ENCODE measurements at places on chromosomes 16 and 17.

GRCh38 chr17:55264278-55264644, 499 bp upstream of the HLF start:
- peak; percentile 73 for DNase-seq

DNA sequence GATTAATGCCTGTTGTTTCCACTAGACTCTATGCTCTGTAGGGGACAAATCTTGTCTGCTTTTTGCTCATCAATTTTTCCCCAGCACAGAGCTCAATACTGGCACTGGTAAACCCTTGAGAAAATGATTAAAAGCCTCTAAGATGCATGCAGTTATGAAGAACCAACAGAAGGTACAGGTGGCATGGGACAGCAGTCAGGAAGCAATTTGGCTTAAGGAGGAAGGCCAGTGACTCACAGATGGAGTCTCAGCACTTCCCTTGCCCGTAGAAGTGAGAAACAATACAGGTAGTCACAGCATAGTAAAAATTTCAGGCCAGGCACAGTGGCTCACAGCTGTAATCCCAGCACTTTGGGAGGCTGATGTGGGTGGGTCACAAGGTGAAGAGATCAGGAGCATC, 504.7 kb upstream of the RBFOX1 start:
- no peak for DNase-seq

DNA sequence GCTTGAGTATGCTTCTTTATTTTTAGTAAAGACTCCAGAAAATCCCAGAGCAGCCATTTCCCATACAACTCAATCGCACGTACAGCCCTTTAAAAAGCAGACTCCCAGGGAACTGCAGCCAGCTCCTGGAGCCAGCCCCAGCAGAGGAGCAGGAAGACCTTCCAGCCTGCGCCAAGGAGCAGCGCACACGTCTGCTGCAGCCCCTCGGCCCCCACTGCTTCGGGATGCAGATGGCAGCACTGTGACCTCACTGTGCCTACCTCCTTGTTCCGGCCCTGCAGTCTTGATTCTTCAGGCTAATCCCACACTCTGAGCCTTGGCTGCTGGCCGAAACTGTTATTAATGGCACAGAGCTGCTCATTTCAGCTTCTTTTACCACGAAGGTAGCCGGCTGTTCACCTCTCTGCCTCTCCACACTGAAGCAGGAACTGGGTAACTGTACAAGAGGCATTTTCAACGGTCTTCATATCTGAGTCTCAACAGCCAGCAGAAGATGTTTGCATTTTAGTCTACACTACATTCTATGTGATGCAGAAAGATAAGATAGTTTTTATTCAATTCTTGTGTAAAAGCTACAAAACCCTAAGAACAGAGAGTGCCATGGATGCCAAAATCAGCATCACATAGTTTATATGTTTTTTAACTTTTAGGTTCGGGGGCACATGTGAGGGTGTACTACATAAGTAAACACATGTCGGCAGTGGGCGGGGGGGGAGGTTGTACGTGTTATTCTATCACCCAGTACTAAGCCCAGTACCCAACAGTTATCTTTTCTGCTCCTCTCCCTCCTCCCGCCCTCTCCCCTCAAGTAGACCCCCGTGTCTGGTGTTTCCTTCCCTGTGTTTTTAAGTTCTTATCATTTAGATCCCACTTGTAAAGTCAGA, 130.9 kb downstream of the ANKRD11 start:
- DNase-seq = no peak

DNA sequence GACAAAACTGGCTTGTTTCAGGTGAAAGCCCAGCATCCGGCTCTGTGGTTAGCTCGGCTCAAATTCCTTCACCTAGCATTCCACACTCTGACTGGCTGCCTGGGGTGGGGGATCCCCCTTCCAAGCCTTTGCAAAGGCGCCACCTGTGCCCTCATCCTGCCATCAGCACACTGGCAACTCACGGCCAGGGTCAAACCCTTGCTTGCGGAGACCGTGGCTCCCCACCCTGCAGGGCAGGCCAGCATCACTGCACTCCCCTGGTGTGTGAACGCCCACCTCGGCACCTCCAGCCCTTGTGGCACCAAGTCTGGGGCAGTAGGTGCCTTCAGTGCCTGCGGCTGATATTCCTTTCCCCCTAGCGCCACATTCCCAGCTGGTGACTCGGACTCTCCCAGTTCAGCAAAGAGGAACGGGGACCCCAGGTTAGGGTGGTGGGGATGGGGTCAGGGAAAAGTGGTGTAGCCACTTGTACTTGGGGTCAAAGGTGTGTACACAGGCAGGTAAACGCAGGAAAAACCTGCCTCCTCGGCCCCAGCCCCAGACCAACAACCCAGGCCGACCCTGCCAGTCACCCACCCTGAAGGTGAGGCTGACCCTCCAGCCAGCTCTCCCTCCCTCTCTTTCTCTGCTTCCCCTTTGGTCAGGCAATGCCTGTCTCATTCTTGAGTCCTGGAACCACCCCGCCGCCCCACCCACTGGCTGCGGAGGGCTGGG, 1.1 kb downstream of the FLII start:
- DNase-seq = peak; percentile 90

DNA sequence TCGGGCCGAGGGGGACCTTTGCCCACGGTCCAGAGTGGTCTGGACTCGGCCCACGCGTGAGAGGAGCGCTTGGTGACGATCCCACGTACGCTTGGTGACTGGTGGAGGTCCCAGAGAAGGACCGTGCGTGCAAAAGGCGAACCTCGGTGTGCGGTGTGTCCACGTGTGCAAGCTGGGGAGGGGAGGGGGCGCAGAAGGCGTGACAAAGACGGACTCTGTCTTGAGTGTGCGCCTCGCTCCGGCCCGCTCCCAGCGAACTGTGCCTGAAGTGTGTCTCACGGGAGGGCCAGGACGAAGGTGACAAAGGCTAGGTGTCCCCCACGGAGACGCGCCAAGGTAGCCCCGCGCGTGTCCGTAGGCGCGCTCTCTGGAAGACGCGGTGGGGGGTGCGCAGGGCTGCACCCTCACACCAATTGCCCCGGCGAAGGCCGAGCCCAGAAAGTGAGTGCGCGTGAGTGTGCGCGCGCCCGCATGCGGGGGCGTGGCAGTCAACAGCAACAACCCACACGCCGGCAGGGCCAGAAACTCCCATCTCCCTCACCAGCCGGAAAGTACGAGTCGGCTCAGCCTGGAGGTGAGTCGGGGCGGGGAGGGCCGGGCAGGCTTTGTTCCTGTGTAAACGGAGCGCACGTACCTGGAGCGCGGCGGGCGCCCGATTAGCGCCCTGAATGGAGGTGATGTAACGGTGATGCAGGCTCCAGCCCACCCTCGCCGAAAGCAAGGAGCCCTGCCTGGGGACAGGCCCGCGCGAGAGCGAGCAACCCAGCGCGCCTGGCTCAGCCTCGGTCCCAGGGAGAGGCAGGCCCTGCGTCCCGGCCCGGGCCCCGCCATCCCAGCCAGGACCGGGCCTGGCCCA, at the start of gene GPRC5C:
TSS of gene GPRC5C (plus strand) at position 521 of the 856 bp plus-strand sequence. CDS start 7,689 bp downstream, outside the sequence.
- DNase-seq = peak; percentile 97

DNA sequence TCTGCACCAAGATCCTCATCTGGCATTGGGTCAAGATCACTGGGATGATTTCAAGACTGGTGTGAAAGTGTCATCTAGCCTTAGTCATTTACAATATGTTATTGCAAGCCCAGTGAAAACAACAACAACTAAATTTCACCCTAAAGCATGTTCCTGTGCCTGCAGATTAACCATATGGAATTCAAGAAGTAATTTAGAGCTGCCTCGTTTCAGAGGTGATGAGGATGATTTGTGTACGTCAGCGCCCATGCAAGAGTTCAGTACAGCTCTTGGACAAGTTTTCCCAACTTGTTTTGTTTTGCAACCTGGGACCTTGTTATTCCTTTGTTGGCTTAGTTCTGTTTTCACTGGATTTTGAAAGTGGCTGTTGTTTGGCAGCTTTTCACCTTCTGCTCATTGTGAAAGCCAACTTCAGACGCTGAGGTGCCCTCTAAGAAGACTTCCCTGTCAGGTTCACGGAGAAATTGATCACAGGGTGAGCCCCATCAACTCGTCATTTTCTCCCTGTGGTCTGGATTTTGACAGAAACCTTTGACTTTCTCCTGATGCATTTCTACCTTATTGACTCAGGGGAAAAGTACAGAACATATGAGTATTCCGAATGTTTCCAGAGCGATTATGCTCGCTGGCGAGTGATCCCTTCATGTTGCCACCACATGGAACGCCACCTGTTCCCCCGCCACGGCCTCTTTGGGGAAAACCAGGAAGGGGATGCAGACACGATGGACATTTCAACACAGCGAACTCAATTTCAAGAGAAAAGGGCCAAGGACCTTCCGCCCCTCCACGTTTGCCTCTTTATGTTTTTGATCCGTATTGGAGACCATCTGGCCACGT, 85.6 kb downstream of the FOXL1 start:
- no peak for DNase-seq

DNA sequence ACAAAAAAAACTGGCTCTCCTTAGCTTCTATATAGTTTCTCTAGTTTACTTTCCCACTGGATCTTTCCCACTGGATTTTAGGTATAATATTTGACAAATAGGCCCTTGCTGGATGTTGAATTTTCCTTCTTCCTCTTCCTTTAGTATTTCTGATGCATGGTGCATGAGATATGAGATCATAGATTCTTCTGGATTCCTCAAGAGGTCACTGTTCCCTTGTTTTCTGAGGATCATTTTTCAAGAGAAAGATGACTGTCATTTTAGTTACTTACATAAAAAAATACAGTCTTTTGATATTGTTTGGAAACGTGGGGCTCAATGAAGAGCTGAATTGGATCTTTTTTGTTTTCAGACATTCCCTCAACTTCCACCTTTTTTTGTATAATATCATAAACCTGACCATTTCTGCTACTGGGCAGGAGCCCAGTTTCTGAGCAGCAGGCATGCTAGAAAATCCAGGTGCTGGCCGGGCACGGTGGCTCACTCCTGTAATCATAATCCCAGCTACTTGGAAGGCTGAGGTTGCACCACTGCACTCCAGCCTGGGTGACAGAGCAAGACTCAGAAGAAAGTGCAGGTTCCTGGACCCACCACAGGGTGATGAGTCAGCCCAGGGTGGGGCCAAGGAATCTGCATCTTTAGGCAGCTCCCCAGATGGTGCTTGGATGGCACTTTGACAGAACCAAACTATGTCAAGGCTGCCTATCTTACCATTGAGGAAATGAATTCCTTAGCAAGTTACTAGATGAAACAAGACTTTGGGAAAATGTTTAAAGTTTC, 70.3 kb downstream of the SDR42E1 start:
- DNase-seq = peak; percentile 61

GRCh38 chr16:64589836-64590235, 532.0 kb downstream of the CDH11 start:
- no peak for DNase-seq

DNA sequence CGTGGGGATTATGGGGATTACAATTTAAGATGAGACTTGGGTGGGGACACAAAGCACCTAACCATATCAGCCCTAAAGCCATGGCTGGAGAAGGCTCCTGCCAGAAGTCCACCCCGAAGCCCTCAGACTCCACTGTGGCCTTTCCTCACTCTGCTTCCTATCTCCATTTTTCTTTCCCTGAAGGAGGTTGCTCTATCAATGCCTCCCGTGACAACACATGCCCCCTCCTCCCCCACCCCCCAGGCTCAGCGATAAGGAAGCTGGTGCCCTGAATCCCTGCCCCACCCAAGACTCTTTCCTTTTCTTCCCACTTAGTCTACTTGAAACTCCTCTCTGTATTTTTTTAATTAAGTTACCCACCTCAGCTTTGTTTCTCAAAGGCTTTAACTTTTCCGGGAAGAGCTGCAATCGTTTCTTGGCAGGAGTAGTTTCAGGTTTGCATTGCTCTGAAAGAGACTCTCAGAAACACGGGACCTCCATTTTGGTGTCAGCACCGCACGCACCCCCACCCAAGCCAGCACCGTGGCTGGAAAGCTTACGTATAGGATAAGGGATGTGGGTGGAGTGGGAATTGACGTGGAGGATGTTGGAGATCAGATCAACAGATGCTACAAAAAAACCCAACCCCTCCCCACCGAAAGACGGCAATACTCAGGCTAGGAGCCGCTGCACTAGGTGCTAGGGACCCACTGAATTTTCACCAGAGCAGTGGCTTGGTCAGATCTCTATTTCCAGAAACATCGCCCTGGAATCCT, 15.2 kb upstream of the CA4 start:
- DNase-seq = peak; percentile 39

DNA sequence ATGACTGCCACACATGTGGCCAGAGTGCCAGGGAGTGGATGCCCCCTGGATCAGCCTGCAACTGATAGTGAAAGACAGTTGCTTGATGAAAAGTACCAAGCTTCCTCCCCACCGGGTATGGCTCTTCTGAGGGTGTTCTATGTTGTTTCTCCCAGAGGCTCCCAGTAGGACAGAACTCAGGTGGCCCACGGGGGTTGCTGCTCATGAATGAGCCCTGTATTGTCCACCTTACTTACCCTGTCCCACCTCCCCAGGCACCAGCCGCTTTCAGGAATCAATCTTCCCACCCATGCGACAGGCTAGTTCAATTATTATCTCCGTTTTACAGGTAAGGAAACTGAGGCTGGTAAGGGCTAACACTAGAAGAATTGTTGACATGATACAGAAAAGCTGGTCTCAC, 34.9 kb upstream of the RGS9 start:
- DNase-seq = no peak

- DNase-seq = no peak
Observed at GRCh38 chr16:47276522-47276921, 132.8 kb upstream of the NETO2 start.

DNA sequence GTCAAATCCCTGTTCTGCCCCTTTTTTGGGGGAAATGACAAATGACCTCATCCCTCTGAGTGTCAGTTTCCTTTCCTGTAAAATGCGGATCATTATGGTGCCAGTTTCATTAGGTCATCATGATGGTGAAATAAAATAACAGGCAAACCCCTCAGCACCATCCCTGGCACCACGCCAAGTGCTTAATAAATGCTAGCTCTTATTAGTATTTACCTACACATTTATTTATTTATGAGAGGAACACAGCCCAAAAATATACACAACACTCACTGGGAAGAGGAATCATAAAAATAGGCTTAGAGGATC, 28.6 kb upstream of the GPRC5B start:
- no peak for DNase-seq

All from endodermal cell (in vitro differentiated cells).